ENCODE measurements at places on chromosomes 16 and 17. TPM values are rescaled to one million over a fixed set of nuclear protein-coding genes. Genes with fewer than 3 reads are reported as not detected.
A peak's percentile ranks its signal among the peaks of the same experiment; 100 is the strongest.

GRCh38 chr16:67703626-67704025 is 15.5 kb downstream of the GFOD2 start:
- DNase-seq: no peak
- H3K4me1 ChIP-seq: no peaks in the 10 kb centered on the region
- no peaks in the 10 kb centered on the region for H3K36me3 ChIP-seq
- no peak overlapping the region for H3K4me3 ChIP-seq
- no peak overlapping the region for H3K27ac ChIP-seq

DNA sequence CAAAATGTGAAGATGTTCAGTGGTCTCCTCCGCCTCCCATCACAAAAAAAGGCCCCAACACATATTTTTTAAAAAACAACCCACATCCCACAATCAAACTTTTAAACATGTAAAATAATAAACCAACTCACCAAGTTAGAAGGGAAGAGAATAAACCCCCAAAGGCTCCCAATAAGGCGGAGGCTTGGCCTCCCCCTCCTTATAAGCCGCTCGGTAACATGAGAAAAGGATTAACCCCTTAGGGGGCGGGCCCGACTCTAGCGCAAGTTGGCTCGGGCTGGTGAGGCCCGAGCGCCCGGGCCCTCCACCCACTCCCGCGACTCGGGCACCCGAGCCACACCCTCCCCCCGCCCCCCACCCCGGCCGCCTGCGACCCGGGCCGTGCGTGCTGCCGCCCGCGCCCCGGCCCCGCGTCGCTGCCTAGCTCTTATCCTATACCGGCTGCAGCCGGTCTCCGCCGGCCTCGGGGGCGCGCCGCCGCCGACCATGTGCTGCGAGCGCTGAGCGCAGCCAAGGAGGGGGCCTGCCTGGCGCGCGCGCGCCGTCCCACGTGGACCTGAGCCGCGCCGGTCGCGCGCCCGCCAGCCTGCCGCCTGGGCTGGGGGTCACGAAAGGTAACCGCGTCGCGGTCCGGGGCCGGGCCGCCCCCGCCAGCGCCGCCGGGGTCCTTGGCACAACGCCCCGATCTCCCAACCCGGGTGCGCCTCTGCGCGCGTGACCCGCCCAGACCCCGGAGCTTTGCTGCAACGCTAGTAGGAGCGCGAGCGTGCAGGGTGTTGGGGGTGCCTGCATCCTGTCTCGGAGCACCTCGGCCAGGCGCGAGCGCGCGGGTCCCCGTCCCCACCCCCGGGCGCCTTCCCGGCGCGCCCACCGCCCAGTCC is at the start of the genes ARSG and SLC16A6:
Gene ARSG (plus strand): TSS at position 541 of the 881 bp plus-strand sequence. CDS start 15,999 bp downstream, outside the sequence.
Gene SLC16A6 (minus strand): TSS at position 173 of the 881 bp plus-strand sequence. CDS start 12,807 bp downstream, outside the sequence.
- DNase-seq: peak; percentile 79
- H3K27ac ChIP-seq: peak within 1 kb of the TSS; percentile 60
- H3K36me3 ChIP-seq: no peaks in the 10 kb centered on the region
- H3K4me3 ChIP-seq: peak within 1 kb of the TSS; percentile 57
- no peaks in the 10 kb centered on the region for H3K4me1 ChIP-seq

GRCh38 chr17:8753136-8753975 is 5.0 kb downstream of the SPDYE4 start:
- H3K27ac ChIP-seq: no peak overlapping the region
- H3K27me3 ChIP-seq: no peaks in the 10 kb centered on the region
- H3K36me3 ChIP-seq: no peaks in the 10 kb centered on the region
- no peak overlapping the region for H3K4me3 ChIP-seq
- H3K4me1 ChIP-seq: no peaks in the 10 kb centered on the region

Gene OR4D1
- not detected for total RNA-seq

Gene ABCA8
- total RNA-seq: 21.8 TPM

Gene C16orf89
- not detected for total RNA-seq
